Ammon's horn (tissue), 1 donor: ENCODE measurements at places on chromosomes 11 and 22.
A peak's percentile ranks its signal among the peaks of the same experiment; 100 is the strongest.

- DNase-seq = peak; percentile 39
These were observed 5.5 kb upstream of the NEAT1 start for GRCh38 chr11:65416841-65417701.

GRCh38 chr11:3217818-3218482 lies 663 bp downstream of the MRGPRG start:
- no peak for DNase-seq

DNA sequence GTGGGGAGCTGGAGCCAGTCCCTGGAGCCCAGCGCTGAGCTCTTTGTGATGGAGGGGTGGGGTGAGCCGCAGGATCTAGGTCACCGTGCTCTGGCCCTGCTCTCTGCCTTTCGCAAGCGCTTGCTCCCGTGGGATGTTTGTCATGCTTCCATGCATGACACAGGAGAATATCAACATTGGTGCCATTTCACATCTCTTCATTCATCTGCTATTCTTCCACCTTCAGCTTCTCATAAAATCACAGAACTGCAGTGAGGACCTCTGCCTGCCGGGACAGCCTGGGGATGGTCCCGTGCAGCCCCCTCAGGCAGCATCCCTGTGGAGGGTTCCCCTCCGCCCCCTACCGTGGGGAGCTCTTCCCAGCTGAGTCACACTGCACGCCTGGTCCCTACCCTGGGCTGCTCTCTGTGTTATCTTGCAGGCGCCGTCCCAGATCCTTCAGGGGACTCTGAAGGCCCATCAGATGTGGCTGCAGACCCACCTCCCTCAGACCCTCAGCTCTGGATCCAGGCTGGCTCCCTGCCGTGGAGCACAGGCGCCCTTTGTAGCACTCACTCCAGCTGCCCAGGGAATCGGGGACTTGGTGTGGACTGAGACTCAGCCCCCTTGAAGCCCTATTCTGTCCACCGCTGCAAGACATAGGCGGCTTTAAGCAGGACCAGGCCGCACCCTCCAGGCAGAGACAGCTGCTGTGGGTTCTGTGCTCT lies 5.1 kb upstream of the SEPTIN5 start:
- DNase-seq = no peak

- DNase-seq = no peak
These were observed 5.5 kb downstream of the PHLDA2 start for GRCh38 chr11:2923446-2924375.

GRCh38 chr22:50396751-50397370 lies 53.7 kb downstream of the PPP6R2 start:
- DNase-seq = no peak

GRCh38 chr11:492427-493226 lies 14.4 kb downstream of the RNH1 start:
- no peak for DNase-seq

DNA sequence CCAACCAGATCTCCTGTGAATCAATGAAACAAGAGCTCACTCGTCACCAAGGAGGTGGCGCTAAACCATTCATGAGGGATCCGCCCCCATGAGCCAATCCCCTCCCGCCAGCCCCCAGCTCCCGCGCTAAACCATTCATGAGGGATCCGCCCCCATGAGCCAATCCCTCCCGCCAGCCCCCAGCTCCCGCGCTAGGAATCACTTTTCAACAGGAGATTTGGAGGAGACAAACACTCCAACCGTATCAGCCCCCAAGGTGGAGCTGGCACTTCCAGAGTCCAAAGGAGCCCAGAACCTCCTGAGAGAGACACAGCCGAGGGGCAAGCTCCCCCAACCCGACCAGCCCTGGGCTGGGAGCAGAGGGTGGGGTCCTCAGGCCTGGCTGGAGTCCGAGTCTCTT lies 40.9 kb upstream of the PRR5 start:
- DNase-seq = no peak

DNA sequence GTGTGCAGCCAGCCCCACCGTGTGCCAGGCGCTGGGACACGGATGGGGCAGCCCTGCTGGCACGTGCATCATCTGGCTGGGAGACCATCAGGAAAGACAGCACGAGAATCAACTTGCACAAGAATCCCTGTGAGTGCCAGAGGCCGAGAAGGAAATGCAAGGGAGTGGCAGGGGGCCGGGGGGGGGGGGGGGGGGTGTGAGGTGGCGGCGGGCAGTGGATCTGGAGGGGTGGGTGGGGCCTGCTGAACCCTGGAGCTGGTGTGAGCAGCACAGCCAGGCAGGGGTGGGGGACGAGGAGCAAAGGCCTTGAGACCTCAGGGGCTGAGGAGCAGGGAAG lies 14.0 kb upstream of the FLRT1 start:
- DNase-seq = no peak

- no peak for DNase-seq
These were observed 88.8 kb upstream of the XKR3 start for GRCh38 chr22:16914006-16914405.

DNA sequence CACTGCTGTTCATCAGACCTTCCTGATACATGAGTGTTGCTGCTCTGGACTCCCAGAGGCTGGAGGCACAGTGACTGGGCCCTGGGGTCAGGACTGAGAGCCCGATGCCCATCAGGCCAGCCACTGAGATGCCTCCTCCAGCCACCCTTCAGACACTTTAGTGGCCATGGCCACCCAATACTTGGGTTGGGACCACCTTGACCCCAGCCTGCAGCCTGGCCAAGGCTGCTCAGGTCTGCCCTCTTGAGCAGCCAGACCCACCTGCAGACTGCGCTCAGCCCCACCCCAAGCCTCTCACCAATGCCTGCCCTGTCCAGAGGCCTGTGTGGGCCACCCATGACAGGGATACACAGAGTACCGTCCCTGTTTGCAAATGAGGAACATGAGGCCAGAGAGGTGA lies 4.2 kb downstream of the RNF215 start:
- DNase-seq = no peak

- DNase-seq = no peak
These were observed 24.2 kb downstream of the EIF3F start for GRCh38 chr11:8011371-8011770.

GRCh38 chr22:19808873-19809478 lies 45.7 kb downstream of the GNB1L start:
- DNase-seq = no peak

- DNase-seq = no peak
These were observed 12.1 kb downstream of the SPATA19 start for GRCh38 chr11:133832991-133833897.

- DNase-seq = peak; percentile 97
These were observed 62.5 kb upstream of the PPARA start for GRCh38 chr22:46087816-46088277.

GRCh38 chr11:78446210-78446609 lies 28.6 kb upstream of the GAB2 start:
- no peak for DNase-seq

DNA sequence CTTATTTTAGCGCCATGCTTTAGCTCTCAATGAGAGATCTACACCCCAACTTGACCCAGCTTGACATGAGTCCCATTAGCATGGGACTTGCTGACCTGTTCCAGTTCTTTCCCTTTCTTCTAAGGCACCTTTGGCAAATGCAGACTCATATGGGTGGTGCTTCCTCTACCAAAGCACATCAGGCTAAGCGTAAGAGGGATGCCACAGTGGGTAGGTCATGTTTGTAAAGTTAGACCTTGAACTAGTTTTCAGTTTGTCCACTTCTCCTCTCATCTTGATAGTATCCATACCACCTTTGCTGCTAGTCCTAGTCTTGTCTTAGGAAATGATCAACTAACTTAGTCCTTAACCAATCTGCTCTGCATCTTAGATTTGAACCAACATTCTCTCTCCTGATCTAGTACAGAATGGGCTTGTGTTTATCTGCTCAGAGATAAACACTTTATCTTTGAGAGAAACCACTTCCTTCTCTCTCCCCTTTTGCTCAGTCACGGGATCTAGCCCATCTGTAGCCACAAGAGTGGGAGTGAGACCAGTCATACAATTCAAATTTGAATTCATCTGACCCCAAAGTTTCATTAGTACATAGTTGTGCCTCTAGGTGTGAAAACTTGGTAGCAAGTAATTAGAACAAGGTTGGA lies 72.1 kb upstream of the CD44 start:
- DNase-seq = no peak

- DNase-seq = no peak
These were observed 68.0 kb upstream of the PRDM11 start for GRCh38 chr11:45078236-45079074.

GRCh38 chr11:83871054-83871453 lies 584.9 kb upstream of the CCDC90B start:
- no peak for DNase-seq

- DNase-seq = no peak
These were observed 7.3 kb upstream of the TP53AIP1 start for GRCh38 chr11:128949791-128950454.

GRCh38 chr11:17780668-17781067 lies 46.1 kb downstream of the KCNC1 start:
- no peak for DNase-seq

- peak; percentile 22 for DNase-seq
These were observed 3.9 kb upstream of the PIWIL4 start for GRCh38 chr11:94563176-94563847.
